ENCODE measurements at places on chromosomes 12 and 14. TPM values are rescaled to one million over a fixed set of nuclear protein-coding genes. Genes with fewer than 3 reads are reported as not detected.

Gene GLIPR1L2
- total RNA-seq, result 2.9 TPM

Gene CLEC4C
- total RNA-seq, result not detected

Gene GNPNAT1
- total RNA-seq, result 3.8 TPM

Gene KRT77
- not detected for total RNA-seq

Gene LRRC9
- total RNA-seq, result 2.1 TPM

Gene FGD4
- total RNA-seq, result 34.6 TPM

Gene ZFC3H1
- 75.4 TPM for total RNA-seq

Gene GPR65
- total RNA-seq, result 2.4 TPM

Gene RNU4-1
- total RNA-seq, result under 0.01 TPM

Gene GPR132
- total RNA-seq, result not detected

Gene OAS3
- 2.1 TPM for total RNA-seq

Gene SLCO1B3
- not detected for total RNA-seq

Gene AICDA
- total RNA-seq, result not detected

Gene GPRC5A
- 13.2 TPM for total RNA-seq

Gene MYF6
- total RNA-seq, result not detected

Gene TMTC1
- total RNA-seq, result 59.2 TPM

Gene GPR162
- total RNA-seq, result 0.29 TPM

Gene WNT1
- not detected for total RNA-seq

Gene FITM1
- not detected for total RNA-seq

Gene CMKLR1
- 27.1 TPM for total RNA-seq

Gene LRP1-AS
- not detected for total RNA-seq

Gene NID2
- 8.2 TPM for total RNA-seq

Gene TGFB3
- 85.3 TPM for total RNA-seq
